NCI-H82 (cell line): ENCODE measurements at places on chromosomes 5 and 9.

GRCh38 chr9:136279471-136279870 lies 24.4 kb downstream of the CCDC187 start:
- no peak for DNase-seq

DNA sequence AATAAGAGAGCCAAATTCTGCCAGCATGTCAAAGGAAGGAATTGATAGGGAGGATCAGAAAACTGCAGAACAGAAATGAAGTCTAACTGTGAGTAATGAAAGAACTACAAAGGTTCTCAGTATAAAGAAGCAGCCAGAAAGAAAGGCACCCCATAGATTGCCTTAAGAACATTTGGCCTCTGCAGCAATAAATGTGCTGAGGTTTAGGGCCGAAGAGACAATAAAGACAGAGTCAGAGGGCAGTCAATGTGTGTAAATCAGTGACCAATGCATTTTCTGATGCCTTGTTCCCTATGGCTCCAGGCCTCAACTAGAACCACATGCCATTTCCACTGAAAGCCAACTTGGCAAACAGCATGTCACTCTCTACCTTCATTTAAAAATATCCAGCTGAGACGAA lies 281.0 kb downstream of the HINT1 start:
- DNase-seq, result no peak

DNA sequence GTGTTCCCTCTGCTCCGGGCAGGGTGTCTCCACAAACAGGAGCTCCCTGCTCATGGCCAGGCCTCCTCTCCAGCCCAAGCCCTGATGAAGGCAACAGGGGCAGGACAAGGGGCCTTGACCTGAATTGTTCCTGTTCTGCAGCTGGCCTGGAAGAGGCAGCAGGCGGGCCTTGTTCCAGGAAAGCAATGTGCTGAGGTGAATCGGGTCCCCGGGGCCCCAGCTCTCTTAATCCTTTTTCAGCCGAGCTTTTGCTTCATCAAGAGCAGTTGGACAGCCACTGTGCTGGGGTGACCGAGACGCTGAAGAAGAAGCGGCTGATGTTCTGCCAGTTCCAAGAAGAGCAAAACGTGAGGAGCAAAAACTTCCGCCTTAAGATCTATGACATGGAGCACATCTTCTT lies 41.4 kb downstream of the CCDC180 start:
- DNase-seq, result no peak

GRCh38 chr5:132396589-132397031 lies 27.1 kb downstream of the SLC22A5 start:
- no peak for DNase-seq

DNA sequence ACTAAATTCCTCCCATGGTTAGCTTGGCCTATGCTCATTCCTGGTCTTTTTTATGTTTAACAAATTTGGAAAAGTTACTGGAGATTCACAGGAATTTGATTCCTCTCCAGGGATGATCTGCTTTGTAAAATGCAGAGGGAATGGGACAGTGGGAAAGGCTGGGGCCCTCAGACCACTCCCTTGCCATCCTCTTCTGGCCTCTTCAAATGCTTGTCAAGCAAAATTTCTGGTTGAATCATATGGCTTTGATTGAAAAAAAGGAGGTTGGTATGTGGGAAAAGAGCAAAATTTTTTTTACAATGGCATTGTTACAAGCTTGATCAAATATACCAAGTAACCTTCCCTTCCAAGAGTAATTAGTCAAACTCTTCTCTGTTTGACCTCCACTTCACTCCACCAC lies 225.1 kb downstream of the PIK3R1 start:
- DNase-seq, result no peak

DNA sequence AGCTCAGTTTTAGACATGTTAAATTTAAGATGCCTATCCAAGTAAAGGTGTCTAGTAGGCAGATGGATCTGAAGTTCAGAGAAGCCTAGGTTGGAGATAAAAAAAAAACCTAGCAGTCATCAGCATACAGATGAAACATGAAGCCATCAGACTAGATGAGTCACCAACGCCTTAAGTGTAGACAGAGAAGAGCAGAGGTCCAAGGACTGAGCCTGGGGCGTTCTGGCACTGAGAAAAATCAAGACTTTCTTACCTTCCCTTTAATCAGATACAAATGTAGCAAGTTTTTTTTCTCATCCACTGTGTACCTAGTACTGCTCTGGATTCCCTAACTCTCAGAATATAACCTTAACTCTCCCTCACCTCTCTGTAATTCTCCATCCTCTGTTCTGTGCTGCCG lies 97.3 kb downstream of the SIL1 start:
- DNase-seq, result no peak
